ENCODE measurements at places on chromosomes 5 and 9.

GRCh38 chr9:23011669-23012068 lies 565.0 kb downstream of the DMRTA1 start:
- no peak for DNase-seq

GRCh38 chr5:963673-964531 lies 44.7 kb upstream of the NKD2 start:
- DNase-seq, result peak; percentile 65

GRCh38 chr9:95512709-95513095 lies 4.1 kb downstream of the PTCH1 start:
- no peak for DNase-seq

GRCh38 chr5:10684303-10685086 lies 76.5 kb downstream of the DAP start:
- no peak for DNase-seq

- no peak for DNase-seq
Observed at GRCh38 chr5:93322974-93323860, 257.8 kb downstream of the NR2F1-AS1 start.

DNA sequence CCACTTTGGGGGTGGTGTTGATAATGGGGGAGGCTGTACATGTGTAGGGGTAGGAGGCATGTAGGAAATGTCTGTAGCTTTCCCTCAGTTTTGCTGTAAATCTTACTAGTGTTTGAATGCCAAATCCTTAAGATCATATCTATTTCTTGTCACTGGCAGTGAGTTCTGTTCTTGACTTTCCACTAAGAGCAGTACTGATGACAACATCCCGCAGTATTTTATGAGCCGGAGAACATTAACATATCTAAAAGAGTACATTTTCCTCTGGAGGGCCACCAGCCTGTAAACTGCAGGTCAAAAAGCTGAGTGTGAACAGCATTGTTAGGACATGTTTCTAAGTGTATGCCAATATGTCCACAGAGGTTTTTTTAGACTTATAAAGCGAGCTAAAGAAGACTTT lies 2.5 kb upstream of the HSPB3 start:
- no peak for DNase-seq

DNA sequence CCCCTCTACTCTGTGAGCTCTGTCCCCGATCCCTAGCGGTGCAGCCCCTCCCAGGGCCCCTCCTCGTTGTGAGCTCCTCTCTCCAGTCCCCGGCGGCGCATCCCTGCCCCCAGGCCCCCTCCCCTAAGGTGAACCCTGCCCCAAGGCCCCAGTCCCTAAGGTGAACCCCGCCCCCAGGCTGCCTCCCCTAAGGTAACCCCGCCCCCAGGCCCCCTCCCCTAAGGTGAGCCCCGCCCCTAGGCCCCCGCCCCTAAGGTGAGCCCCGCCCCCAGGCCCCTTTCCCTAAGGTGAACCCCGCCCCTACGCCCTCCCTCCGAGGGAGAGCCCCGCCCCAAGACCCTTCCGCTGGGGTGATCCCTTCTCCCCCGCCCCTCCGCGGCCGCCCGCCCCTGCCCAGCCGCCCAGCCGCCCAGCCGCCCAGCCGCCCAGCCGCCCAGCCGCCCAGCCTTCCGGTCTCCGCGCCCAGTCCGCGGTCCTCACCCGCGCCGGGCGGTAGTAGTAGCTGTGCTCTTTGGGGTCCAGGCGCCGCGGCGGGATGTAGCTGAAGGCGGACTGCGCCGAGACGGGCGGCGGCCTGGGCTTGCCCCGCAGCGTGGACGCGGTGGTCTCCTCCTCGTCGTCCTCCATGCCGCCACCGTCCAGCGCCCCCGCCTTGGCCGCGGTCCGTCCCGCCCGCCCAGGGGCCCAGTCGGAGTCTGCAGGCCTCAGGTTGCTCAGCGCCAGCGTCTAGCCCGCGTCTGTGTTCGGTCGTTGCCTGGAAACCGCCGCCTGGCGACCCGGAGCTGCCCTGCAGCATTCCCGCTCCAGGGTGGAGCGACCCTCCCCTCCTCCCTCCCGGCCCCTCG lies at the start of gene CFAP90:
TSS of gene CFAP90 (minus strand) at position 739 of the 845 bp plus-strand sequence. CDS start at position 627, 112 bp downstream.
- peak; percentile 92 for DNase-seq

- peak; percentile 71 for DNase-seq
Observed at GRCh38 chr9:34809504-34810186, 99.7 kb upstream of the CCL21 start.

GRCh38 chr5:84227236-84227635 lies 157.4 kb downstream of the EDIL3 start:
- no peak for DNase-seq
